ENCODE measurements at places on chromosomes 6 and 20. TPM values are rescaled to one million over a fixed set of nuclear protein-coding genes. Genes with fewer than 3 reads are reported as not detected.
A peak's percentile ranks its signal among the peaks of the same experiment; 100 is the strongest.

GRCh38 chr6:56357616-56358373, 110.4 kb upstream of the COL21A1 start:
- no peak for DNase-seq

DNA sequence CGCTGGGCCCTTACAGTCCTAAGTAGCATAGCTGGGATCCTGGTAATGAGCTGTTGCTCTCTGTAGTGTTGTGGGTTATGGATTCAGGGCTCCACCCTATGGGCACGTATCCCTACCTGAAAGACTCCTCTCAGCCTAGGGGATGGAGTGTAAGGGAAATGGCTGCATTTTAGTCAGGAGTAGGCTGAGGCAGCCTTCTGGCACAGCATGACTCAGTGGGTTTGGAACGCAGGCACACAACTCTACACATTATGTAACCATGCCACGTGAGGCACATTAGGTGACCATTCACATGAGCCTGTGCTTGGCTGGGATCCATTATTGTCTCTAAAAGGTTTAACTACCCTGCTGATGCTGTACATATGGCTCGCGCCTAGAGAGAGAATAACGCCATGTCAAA, 27.8 kb downstream of the HDDC2 start:
- DNase-seq: no peak

DNA sequence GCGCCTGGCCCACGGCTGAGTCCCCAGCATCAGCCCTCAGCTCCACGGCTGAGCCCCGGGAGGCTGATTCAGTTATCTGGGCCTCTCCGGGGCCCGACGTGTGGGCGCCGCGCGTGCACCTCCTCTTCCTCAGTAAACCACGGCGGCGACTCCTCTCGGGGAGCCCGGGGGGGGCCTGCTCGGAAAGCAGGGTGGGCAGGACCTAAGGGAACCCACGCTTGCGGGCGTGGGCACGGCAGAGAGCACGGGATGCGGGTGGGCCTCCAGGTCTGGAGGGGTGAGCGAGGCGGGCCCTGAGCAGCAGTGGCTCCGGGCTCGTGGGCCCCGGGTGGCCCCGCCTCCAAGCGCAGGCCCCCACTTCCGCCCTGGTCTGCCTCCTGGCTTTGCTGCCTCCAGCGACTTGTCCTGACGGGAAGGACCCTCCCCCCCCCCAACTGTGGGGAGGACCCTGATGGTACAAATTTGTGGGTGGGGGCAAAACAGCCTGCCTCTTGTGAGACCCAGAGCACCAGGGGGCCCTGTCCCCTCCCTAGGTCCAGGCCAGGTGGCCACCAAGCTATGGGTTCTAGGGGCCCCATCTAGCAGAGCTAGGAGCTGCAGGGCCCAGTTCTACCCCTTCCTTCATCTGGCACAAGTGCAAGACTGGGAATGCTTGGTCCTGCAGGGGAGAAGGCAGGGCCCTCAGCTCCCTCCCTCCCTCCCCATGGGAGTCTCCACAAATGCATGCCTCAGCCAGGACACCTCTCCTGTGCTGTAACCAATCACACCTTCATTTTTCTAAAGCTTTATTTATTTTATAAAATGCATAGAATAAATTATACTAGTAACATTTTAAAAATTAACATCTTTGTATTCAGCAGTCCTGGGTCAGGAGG, 16.9 kb downstream of the UCKL1 start:
- DNase-seq: no peak

DNA sequence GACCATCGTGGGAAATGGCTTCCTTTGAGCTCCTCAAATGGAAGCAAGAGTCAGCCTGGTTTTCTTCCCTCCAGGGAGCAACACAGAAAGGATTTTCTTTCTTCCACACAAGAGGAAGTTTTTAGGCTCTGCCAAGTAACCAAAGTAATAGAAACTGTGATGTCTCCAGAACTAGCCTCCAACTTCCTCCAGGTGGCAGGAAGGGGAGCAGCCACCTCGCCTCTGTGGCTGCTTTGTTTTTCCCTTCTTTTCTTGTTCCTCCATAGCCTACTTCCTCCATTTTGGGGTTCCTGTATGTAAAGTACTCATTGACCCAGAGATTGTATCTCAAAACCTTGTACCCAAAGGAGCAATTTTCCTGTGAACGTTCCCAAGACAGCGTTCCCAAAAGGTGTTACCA, 32.7 kb upstream of the CCR6 start:
- DNase-seq: no peak

DNA sequence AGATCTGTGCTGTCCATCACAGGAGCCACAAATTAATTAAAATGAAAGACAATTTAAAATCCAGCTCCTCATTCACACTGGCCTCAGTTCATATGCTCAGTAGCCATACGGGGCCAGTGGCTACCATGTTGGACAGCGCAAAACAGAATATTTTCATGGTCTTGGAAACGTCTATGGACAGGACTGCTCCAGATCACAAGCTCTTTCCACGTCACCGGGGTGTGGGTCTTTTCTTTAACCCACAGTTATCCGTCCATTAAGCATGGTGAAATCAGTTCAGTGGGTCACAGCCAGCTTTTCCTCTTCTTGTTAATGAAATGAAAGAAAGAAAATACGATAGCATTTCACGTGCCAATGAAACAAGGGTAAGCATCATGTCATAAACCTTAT, 24.1 kb downstream of the GFOD1 start:
- no peak for DNase-seq

DNA sequence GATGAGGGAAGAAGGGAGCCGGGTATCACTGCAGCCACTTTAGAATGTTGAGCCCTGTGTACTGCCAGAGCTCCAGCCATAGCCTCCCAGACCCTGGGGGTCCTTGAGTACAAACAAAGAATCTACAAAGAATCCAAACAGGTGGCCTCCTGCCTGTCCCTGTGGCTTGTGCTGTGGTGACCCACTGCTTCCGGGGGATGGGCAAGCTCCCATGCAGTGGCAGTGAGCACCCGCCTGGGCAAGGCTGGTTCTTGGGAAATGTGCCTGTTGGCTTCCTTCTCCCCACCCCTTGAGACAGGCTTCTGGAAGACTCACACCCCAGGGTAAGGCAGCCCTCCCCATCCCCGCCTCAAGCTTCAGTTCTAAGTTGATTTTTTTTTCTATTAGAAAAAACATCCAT, 13.9 kb downstream of the SIRPA start:
- no peak for DNase-seq

GRCh38 chr20:13396826-13397225, 175.8 kb downstream of the ISM1 start:
- DNase-seq: no peak

DNA sequence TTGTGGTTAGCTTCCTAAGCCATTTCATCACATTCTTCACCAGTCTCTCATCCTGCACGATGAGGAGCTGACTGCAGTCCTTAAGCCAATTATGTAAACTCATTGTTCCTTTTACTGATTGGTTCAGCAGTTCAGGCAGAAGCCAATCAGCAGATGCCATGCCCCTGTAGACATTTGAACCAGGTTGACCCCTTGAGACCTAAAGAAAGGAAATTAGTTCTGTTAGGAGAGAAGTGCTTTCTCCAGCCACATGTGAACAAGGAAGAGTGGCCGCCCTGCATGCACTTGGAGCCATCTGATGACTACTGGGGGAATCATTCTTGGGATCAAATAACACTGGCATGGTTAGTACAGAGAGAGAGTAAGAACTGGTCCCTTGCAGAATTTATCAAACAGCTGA, 535.2 kb upstream of the ID4 start:
- DNase-seq: no peak

- DNase-seq: no peak
Measured at GRCh38 chr20:19501476-19502115, 256.5 kb upstream of the RIN2 start.

- DNase-seq: no peak
Measured at GRCh38 chr6:131381052-131381708, 191.8 kb upstream of the ARG1 start.

GRCh38 chr6:128024046-128024445, 123.2 kb upstream of the THEMIS start:
- no peak for DNase-seq

DNA sequence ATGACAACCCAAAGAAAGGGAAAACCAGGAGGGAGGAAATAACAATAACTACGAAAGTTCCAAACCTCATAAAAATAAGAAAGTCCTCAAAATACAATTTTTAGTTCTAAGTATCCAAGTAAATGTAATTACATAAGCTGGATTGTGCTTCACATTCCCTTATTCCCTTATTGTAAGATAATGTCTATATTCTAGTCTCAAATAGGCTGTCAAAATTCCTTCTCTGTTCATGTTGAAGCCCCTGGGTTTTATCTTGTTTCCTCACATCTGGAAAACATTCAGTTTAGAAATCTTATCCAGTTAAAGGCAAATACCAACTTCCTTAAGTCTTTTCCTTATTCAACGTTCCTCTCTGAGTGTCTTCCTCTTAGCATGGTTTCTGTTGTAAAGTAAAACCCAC, 282.3 kb downstream of the CD109 start:
- DNase-seq: no peak

DNA sequence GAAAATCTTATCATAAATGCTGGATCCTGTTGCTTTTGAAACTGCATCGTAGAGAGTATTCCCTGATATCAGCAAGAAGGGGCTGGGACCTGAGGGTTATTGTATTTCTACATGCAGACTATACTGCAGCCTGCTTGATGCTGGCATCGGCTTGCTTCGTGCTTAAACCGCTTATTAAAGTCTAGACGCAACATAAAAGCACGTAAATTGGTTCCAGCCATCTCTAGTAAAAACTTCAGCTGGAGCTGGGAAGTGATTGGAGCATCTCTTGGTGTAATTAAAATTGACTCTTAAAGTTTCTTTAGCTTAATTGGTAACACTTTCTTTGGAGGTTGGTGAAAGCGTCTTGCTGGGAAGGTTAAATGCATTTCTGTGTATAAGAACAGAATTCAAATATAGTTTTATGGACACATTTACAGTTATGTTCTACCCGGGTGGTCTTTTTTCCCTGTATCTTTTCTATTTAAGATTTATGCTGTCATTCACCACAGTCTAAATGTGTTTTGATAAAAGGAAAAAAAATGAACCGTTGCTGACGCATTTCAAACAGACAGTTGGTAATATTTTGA, 139.0 kb upstream of the JAG1 start:
- DNase-seq: no peak

- DNase-seq: no peak
Measured at GRCh38 chr6:125303512-125303854, 1.7 kb upstream of the HDDC2 start.

GRCh38 chr20:2101057-2101864, at the start of gene STK35:
Gene STK35, plus strand, starts transcription at chr20:2101827. Its CDS starts 55 bp downstream, at chr20:2101882.
- DNase-seq: peak; percentile 61

DNA sequence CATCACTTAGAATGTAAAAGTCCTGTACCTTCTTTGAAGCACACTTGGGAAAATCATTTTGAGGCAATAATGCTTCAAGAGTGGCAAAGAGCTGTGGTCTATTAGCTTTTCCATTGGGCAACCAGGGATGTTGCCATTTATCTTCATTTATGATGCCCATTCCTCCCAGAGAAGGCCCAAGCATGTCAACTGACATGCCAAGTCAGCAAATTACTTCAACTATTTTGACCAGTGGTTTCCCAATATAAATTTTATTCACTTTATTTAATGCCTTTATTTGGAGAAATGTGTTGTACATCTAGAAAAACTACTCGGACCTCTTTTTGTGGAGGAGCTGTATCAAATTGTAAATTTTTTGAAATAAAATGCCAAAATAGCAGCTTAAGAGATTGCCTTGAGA, 164.1 kb upstream of the PCSK2 start:
- DNase-seq: no peak

DNA sequence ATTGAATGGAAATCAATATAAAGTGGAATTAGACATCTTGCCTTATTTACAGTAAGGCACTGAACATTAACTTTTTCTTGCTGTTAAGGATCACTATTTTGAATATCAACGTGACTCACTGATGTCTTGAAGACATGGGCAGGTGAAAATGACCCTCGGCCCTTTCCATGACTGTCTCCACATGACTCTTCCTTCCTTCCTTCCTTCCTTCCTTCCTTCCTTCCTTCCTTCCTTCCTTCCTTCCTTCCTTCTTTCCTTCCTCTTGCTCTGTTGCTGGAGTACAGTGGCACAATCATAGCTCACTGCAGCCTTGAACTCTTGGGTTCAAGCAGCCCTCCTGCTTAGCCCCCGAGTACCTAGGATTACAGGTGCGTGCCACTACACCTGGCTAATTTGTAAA, 52.2 kb upstream of the TOX2 start:
- no peak for DNase-seq

DNA sequence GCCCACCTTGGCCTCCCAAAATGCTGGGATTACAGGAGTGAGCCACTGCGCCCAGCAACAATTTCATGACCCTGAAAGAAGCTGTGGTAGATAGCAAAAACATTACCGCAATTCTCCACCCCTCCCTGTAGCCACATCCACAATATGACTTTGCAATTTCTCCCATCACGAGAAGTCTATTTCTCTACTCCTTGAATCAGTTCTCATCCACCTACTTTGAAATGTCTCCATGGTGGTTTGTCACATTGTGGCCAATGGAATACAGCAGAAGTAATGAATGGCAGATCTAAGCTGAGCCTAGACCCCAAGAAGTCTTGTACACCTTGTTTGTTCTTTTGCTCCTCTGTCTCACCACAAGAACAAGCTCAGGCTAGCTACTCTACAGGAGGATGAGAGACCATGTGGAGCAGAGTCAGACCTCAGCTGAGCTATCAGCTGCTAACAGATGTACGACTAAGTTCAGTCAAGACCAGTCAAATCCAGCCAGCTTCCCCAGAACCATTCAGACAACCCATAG, 6.3 kb downstream of the OXT start:
- DNase-seq: no peak

GRCh38 chr6:95087394-95088097, 489.8 kb upstream of the MANEA start:
- DNase-seq: no peak

GRCh38 chr6:25832670-25833069, 818 bp upstream of the SLC17A1 start:
- DNase-seq: no peak

DNA sequence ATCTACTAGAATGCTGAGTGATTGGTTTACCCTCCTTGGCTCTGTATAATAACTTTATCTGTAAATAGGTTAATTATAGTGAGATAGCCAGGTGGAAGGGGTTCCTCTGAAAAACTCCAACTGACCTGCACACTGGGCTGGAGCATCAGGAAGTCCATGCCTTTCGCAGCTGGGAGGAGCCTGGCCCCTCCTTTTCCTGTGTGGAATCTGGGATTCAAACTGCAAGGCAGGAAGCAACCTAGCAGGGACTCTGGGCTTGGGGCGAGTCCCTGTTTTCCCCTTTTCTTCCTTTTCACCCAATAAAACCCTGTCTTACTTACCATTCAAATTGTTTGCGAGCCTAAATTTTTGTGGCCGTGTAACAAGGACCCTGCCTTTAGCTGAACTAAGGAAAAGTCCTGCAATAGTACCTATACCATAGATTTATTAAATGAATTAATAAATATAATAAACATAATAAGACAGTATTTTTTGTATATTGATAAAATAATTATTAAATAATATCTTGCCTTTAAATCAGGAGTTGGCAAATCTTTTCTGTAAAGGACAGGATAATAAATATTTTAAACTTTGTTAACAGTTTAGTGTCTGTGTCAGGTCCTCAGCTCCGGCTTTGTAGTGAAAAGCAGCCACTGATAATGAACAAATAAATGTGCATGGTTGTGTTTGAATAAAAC, 406.2 kb upstream of the MMS22L start:
- DNase-seq: no peak

SLC22A2 gene
- not detected for total RNA-seq

BPIFB1 gene
- not detected for total RNA-seq

NRSN2 gene
- 44.4 TPM for total RNA-seq

DAAM2 gene
- total RNA-seq: 17.6 TPM

BTNL2 gene
- not detected for total RNA-seq

GSTA1 gene
- total RNA-seq: not detected

ISM1 gene
- 0.33 TPM for total RNA-seq

NRN1 gene
- total RNA-seq: 1.5 TPM

RGS17 gene
- total RNA-seq: 4.7 TPM

OR2H2 gene
- total RNA-seq: not detected

RSPO4 gene
- total RNA-seq: 0.23 TPM
